ENCODE measurements at places on chromosomes 4 and X. TPM values are rescaled to one million over a fixed set of nuclear protein-coding genes. Genes with fewer than 3 reads are reported as not detected.

SCRG1 gene
- not detected for total RNA-seq

FATE1 gene
- not detected for total RNA-seq

GAK gene
- total RNA-seq, result 52.4 TPM

ZNF141 gene
- 2.7 TPM for total RNA-seq

OPHN1 gene
- total RNA-seq, result 1.2 TPM

CENPVL2 gene
- not detected for total RNA-seq

EDA2R gene
- total RNA-seq, result 11.9 TPM

RNF113A gene
- 33.8 TPM for total RNA-seq

TRIM61 gene
- total RNA-seq, result not detected

HTN1 gene
- not detected for total RNA-seq

GRID2 gene
- not detected for total RNA-seq

FGG gene
- 5.5 TPM for total RNA-seq

GPR34 gene
- total RNA-seq, result 0.05 TPM

USP17L27 gene
- not detected for total RNA-seq

KLKB1 gene
- total RNA-seq, result not detected
